ENCODE measurements at places on chromosomes 13 and 19.

DNA sequence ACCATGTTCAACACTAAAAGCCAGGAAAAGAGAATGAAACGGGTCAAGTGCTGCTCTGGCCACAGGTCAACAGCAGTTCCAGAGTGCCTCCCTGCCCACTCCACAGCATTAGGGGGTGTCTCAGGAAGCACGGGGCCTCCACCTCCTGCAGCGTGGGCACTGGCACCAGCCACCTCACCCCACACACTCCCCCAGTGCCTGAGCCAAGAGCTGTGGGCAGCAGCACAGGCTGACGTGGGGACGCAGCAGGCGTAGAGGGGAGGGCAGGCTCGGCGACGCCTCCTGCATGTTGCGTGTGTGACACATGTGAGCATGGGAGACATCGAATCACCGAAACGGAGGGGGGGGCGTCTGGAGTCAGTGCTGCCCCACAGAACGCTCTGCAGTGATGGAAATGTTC lies 21.4 kb upstream of the TMEM160 start:
- DNase-seq: no peak

GRCh38 chr13:49304763-49305700 lies 57.3 kb downstream of the CDADC1 start:
- DNase-seq: no peak

GRCh38 chr19:8028951-8029491 lies 23.5 kb upstream of the CCL25 start:
- DNase-seq: no peak

GRCh38 chr19:45785781-45786532 lies 3.7 kb upstream of the DMPK start:
- DNase-seq: no peak

DNA sequence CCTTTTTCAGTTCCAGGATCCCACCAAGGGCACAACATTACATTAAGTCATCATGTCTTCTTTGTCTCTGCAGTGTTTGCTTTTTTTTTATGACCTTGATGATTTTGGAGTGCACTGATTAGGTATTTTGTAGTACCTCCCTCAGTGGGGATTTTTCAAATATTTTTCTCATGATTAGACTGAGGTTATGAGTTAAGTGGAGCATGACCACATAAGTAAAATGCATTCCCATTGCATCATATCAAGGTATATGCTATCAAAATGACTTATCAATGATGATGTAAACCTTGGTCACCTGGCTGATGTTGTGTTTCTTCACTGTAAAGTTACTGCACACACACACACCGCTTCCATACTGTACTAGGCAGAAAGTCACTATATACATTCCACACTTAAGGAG lies 96.7 kb upstream of the TRPC4 start:
- no peak for DNase-seq

GRCh38 chr13:18948664-18949488 lies 232.7 kb downstream of the TUBA3C start:
- DNase-seq: no peak
